Esophagus mucosa (tissue), 1 donor: ENCODE measurements at places on chromosomes 11 and 22. TPM values are rescaled to one million over a fixed set of nuclear protein-coding genes. Genes with fewer than 3 reads are reported as not detected.

Gene MRGPRX4
- not detected for total RNA-seq

DNA sequence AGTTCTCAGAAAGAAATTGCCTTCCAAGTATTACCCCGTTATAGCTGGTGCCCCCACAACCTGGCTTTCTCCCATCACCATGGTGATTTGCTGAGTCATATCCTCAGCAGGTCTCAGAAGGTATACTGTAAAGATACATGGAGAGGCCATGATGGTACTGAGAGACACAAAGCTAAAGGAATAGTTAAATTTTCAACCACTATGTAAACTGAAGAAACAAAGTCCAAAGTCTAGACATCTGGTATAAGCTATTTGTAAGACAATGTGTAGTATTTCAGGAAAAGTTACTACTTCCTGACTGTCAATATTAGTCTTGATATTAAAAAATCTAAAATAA, 377.1 kb downstream of the DCDC1 start:
- ATAC-seq = no peak

Gene RAB39A
- total RNA-seq = not detected

Gene LMO1
- total RNA-seq = not detected

Gene GLYAT
- not detected for total RNA-seq

Gene APOL5
- not detected for total RNA-seq

DNA sequence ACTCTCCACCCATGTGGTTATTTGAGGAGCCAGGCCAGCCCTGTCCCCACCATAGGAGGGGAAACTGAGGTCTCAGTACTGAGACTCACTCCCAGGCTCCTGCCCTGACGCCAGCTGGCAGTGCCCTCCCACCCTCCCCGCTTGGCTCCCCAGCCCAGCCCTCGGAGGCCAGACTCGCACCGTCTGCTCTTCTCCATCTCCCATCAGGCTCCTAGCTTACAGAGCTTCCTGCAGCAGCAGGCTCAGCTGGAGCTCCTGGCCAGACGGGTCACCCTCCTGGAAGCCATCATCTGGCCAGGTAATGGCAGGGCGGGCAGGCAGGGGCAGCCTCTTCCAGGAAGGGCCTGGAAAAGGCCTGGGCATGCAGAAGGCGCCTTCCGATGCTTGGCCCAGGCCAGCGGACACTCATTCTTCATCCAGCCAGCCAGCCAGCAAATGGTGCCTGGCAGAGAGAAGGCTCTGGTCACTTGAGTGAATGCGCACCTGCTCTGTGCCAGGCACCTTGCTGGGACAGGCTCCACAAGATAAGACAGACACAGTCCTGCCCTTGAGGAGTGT, 12.6 kb downstream of the RHBDD3 start:
- no peak for ATAC-seq

Gene NNMT
- 16.8 TPM for total RNA-seq

- ATAC-seq = peak; percentile 58
Observed at GRCh38 chr22:41380993-41381328, 781 bp upstream of the TEF start.

DNA sequence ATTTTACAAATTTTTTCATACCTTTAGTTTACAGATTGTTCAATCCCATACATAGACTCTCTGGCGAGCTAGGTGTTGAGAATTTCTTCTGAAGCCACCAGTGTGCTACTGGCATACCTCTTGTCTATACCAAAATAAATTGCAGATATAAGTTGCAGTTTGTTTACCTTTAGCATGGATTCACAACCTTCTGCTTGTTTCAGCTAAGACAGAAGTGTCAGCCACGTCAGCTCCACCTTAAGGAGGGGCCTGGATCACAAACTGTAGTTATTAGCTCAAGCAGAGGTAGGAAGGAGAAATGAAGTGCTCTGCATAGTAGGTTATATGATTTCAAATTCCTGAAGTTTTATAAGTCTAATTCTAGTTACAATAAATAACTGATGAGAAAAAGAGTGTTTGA, at the start of gene NXPE4:
NXPE4 (minus strand) TSS at position 216 of the 400 bp plus-strand sequence. CDS start 1,027 bp downstream, outside the sequence.
- ATAC-seq = no peak

Gene DDI1
- not detected for total RNA-seq

- no peak for ATAC-seq
Observed at GRCh38 chr11:11968511-11969280, 39.7 kb downstream of the DKK3 start.

- no peak for ATAC-seq
Observed at GRCh38 chr11:905952-906351, 4.7 kb downstream of the CHID1 start.

Gene C11orf16
- total RNA-seq = not detected

- peak; percentile 62 for ATAC-seq
Observed at GRCh38 chr11:69588270-69588669, 52.7 kb upstream of the CCND1 start.

DNA sequence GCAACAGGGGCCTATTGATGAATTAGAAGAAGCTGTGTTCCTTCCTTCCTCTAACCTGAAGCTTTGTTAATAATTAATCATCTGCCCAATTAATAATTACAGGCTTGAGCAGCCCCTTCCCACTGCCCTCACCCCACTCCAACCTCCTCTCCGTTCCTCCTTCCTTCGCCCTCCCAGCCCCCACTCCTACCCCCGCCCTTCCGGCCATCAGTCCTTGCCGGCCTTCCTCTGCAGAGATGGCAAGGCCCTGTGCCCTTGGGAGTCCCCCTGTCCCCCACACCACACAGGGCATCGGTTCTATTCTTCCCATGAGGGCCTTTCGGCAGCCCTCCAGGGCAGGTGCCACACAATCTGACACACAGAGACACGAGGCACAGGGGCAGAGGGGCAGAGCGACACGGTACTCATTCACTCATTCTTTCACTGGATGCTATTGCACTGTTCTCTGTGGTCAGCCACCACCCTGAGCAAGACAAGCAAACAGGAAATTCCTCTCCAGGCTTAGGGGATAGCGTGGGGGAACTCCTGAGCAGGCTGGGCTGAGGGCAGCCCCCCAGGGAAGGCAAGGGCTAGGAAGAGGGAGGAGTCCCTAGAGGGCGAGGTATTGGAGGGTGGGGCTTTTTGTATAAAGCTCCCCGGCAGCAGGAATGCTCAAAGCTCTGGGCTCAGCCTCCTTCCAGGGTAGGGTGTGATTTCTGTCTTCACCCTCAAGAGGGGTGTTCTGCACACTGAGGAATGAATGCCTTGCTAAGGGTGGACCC, 14.7 kb downstream of the MGAT3 start:
- ATAC-seq = peak; percentile 24

GRCh38 chr11:63793161-63793560, 20.1 kb upstream of the SPINDOC start:
- no peak for ATAC-seq

DNA sequence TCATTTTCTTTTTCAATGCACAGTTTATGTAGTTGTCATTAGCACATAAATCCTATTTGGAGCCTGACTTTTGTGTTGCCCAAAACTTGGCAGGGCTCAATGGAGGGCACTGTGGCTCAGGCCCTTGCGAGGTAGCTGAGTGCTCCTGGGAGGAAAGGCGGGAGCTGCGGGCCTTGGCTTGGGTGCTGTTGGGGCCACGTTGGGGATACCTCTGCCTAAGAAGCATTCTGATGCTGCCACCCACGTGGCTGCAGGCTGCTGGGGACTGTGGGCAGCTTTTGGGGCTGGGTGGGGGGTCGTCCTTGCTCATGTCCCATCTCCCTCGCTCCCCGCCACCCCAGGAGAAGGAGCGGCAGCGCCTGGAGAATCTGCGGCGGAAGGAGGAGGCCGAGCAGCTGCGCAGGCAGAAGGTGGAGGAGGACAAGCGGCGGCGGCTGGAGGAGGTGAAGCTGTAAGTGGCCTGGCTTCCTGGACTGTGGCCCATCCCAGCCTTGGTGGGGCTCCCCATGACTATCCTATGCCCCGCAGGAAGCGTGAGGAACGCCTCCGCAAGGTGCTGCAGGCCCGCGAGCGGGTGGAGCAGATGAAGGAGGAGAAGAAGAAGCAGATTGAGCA, 20.9 kb downstream of the INCENP start:
- no peak for ATAC-seq

Gene SLC29A2
- total RNA-seq = 3.6 TPM

Gene APLNR
- 1.8 TPM for total RNA-seq

- peak; percentile 78 for ATAC-seq
Observed at GRCh38 chr11:783581-784015, 6.3 kb downstream of the CEND1 start.

Gene PGA4
- total RNA-seq = not detected

DNA sequence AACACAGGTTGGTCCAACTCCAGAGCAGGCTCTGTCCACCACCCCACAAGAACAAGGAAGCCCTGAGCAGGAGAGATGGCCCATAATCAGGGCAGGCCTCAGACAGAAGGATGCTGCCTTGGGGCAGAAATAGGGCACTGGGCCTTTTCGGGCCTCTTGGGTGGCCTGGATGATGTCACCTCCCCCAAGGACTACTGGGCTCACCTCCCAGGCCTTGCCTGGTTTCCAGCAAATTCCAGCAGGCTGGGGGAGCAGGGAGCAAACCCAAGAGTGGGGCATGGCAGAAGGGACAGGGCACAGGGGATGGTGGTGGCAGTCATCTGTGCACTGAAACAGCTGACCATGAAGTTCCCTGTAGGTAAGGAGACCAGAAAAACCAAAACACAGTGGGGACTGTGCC, 5.3 kb upstream of the NAA40 start:
- ATAC-seq = no peak

Gene OR4P4
- total RNA-seq = not detected

GRCh38 chr11:6488342-6488741, 7.0 kb downstream of the TIMM10B start:
- ATAC-seq = no peak

DNA sequence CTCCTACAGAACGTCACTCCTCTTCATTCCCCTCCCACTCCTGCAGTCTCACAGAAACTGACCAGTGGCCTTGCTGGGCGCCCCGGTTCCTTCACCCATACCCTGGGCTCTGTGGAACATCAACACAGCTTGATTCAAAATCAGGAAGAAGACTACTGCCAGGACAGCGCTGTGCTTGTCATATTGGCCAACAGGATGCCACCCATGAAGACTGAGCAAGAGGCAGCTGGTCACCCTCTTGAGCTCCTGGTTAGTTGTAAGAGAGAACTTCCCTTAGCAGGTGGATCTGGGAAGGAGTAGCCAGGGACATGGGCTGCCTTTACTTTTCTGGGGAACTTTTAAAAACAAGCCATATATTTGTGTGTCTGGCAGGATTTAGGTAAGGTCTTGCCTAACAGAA, 110.4 kb upstream of the TIMP3 start:
- ATAC-seq = no peak

DNA sequence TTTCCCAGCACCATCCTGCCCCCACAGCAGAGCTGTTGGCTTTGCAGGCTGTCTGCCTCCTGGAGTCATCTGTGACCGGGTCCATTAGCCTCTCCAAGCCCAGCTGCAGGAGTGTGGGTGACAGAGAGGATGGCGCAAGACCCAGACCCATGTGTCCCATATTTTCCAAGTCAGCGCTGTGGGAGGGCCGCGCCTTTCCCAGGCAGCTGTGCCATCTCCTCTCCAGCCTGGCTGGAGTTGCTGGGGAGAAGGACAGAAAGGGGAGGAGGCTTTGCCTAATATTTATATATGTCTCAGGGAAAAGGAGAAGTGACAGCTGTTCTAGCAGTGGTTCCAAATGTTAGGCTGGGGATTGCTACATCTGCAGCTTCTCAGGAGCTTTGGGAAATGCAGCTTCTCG, 15.7 kb downstream of the DTX4 start:
- peak; percentile 5 for ATAC-seq

Gene PKNOX2
- total RNA-seq = 0.28 TPM
